ENCODE measurements at places on chromosomes 7 and 10.
A peak's percentile ranks its signal among the peaks of the same experiment; 100 is the strongest.

- DNase-seq, result no peak
Measured at GRCh38 chr10:90218846-90219245, 517.5 kb downstream of the KIF20B start.

DNA sequence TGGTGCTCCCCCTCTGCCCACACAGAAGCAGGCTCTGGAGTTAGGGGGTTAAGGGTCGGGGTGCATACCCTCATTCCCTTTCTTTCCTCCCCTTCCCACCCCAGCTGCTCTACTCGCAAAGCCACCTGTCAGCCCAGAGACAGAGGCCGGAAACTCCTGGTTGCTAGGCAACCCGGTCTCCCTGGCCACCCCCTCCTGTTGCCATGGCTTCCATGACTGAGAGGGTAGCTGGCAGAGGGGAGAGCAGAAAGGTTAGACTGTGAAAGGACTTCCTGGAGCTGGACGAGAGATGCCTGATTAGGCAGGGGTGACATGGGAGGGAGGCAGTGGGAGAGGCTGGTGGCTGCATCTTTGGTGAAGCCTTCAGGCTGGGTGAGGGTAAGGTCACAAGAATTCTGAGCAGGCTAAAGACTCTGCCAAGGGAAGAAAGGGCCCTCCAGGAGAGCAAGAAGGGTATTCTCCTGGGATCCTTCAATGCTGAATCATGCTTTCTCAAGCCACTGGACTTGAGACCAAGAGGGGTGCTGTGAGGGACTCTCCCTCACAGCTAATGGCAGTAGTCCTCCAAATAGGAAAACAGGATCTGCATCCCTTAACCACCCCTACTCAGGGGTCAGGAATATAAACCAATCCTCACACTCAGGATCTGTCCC lies 5.4 kb downstream of the PSD start:
- peak; percentile 21 for DNase-seq

- no peak for DNase-seq
Measured at GRCh38 chr10:34292675-34293074, 522.4 kb downstream of the PARD3 start.

GRCh38 chr10:104299031-104299904 lies 30.3 kb downstream of the GSTO2 start:
- no peak for DNase-seq

DNA sequence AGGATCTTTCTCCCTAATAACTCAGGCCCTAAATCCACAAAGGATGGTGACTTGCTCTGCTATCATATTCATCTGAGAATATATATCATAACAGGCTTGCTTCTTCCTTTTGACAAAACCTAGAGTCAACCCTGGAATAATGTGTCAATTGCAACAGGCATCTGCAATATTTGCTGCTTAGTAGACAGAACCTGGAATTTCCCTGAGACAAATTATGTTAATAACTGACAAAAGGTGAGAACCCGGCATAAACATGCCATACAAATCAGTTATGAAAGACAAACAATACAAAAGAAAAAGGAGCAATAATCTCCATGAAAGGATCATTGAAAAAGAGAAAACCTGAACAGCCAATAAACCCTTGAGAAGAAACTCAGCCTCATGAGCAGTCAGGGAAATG lies 114.5 kb upstream of the CDCA7L start:
- no peak for DNase-seq

GRCh38 chr10:109427411-109427810 lies 495.9 kb downstream of the XPNPEP1 start:
- peak; percentile 2 for DNase-seq

GRCh38 chr7:112886208-112886607 lies 96.0 kb upstream of the TMEM168 start:
- no peak for DNase-seq

GRCh38 chr10:121751191-121751760 lies 153.0 kb upstream of the FGFR2 start:
- DNase-seq, result no peak

DNA sequence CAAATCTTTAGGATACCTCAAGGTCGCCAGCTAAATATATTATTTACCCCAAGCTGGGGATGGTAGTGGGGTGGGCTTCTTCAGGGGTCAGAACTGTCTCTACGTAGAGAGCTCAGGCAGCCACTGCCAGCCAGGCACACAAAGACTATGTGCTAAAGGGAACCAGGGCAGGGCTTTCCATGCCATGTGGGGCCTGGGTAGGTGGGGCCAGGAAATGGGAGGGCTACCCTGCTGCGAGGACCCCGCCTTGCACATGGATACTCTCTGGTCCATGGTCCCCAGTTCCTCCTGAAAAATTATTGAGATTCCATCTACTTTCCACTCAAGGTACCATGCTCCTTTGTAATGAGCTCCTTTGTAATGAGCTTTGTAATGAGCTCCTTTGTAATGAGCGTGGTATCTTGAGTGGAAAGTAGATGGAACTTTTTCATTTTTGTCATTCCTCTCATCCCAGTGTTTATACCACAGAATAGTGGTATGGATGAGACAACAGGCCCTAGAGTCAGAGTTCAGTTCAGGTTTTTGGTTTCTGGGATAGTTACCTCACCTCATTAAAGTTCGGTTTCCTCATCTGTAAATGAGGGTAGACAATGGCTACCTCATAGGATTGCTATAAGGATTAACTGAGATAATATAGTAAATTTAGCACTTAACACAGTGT lies 5.8 kb downstream of the SYNPO2L start:
- DNase-seq, result no peak

- peak; percentile 16 for DNase-seq
Measured at GRCh38 chr10:50554995-50555568, 68.7 kb downstream of the SGMS1 start.

DNA sequence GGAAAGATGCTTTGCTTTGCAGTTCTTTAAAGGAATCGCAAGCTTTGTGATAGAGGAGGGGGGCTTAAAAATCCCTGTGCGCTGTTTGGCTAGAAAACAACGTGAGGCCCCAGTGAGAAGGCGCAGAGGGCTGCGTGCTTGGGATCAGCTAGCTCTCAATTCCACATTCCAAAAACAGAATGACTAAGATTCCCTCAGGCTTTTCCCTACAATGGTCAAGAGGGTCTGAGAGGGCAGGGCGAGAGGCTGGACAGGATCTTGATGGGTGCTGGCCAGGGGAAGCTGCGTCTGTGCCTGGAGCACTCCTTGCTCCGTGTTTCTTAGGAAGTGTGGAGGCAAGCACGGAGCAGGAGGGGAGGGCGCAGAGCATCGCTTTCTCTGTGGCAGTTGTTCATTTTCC lies 72.1 kb upstream of the INHBA start:
- no peak for DNase-seq

DNA sequence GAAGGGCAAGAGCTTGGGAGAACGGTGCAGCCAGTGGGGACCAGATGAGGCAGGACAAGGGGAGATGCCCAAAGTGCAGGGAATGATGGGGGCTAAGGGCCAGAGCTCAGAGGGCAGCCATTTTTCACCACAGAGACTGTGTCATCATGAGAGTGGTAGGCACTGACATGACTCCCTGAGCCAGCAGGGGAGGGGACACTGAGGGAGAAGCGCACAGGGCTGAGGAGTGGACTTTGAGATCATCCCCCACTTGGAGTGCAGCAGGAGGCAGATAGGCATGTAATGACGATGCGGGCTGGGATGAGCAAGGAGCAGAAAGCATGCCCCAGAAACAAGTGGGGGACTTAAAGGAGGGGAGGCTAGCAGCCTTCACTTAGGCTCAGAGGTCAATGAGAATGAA lies 5.2 kb upstream of the SMKR1 start:
- no peak for DNase-seq

- DNase-seq, result no peak
Measured at GRCh38 chr7:116779216-116779615, 83.2 kb upstream of the CAPZA2 start.

GRCh38 chr7:86916277-86916825 lies 143.1 kb downstream of the ELAPOR2 start:
- DNase-seq, result no peak

GRCh38 chr7:47504551-47505311 lies 77.2 kb downstream of the TNS3 start:
- no peak for DNase-seq

- DNase-seq, result no peak
Measured at GRCh38 chr7:2972835-2973161, 70.9 kb downstream of the CARD11 start.

DNA sequence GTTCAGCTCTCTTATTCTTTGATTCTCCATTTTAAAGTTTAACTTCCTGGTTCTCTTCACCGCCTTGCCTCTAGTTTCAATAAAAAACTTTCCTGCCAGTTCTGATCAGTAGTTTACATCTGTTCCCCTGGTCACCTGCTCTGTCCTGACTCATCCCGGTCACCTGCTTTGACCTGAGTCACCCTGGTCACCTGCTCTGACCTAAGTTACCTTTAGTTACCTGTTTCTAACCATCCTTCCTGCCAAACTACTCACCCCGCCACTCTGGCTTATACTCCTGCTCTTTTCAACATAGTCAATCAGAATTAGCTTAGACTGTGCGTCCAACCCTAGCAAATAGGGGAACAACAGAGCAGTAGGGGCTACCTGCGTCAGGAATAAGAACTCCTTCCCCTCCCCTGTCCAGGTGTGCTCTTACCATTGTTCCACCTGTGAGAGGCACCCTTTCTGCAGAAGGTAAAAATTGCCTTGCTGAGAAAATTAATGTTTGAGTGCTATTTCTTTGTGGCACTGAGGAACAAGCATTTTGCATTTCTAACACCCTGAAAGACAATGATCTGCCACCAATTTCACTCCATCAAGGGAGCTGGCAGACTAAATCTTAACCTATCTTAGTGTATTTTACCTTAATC lies 263.6 kb downstream of the DOCK4 start:
- DNase-seq, result no peak

DNA sequence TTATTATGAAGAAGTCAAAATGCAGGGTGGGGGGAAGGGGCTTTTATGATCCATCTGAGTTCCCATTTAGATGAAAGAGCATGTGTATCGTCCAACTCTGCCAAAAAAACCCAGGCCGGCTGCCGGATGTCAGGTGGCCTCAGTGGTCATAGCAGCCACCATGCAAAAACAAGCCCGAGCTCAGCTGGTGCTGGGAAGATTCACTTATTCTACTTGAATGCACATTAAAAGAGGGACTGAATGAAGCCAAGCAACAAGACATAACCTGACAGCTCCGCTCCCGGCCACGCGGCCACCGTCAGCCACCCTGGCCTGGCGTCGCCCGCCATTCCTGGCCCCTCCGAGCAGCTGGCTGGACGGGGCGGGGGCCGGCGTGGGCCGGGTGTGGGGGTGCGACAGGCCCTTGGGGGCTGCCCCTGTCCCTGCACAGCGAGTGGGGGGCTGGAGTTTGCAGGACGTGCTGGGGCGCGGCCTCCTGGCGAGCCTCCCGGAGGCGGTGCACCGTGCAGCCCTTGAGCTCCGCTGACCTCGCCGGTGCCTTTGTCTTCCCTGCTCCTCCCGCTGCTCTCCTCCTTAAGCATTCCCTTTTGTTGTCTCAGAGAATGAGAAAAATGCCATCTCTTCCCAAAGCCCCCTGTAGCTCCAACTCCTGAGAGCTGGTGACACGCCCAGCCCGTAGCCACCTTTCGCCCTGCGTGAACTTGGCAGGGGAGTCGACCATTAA lies 67.8 kb downstream of the EBF3 start:
- peak; percentile 17 for DNase-seq

DNA sequence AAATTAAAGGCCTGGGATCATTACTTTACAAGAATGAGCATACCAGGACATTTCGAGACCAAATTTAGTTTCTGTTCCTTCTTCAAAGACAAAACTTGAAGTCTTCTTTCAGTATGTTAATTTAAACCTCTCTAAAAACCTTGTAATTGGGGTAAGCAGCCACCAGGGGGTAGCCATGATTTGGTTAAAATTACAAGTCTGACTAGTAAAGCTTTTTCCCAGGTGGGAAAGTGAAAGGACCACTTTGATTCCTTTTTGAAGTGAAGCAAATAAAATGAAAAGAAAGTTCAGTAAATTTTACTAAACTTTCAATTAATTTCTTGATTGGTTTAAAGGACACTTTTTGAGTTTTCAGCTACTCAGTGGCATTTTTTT lies 294.3 kb downstream of the BBS9 start:
- DNase-seq, result no peak

DNA sequence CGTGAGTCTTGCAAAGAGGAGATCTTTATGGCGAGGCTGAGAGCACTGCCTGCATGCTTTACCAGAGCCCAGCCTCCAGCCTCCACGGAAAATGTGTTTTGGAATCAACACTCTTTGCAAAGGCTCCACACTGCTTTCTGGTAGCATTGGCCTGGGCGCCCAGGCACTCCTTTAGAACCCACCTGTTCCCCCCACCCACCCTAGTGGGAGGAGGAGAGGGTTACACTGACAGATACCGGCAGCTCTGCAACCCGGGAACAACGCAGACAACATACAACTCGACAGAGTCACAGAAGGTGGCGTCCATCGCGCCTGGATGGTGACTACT lies 5.5 kb upstream of the MNX1 start:
- no peak for DNase-seq

- no peak for DNase-seq
Measured at GRCh38 chr7:137755846-137756651, 90.7 kb downstream of the DGKI start.

DNA sequence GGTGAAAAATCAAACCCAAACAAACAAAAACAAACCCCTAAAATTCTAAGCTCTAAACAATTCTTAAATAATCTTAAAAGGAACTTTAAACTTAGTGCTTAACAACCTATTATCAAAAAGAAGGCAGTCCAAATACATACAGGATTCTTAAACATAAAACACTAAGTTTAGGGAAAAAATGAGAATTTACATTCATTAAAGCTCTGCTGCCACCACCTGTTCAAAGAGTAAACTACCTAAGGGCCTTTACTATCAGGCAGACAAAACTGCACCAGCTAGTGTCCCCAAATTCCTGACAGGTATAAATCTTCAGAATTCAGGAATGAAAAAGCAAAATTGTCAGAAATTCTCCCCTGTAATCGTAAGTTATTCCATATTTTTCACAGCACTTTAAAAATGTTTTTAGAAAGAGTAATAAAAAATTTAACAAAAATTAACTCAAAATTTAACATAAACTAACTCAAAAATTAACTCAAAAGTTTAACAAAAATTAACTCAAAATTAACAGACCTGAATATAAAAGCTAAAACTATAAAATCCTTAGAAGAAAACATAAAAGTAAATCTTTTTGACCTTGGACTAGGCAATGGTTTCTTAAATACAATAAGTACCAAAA lies 55.1 kb downstream of the PDZD8 start:
- peak; percentile 7 for DNase-seq

- no peak for DNase-seq
Measured at GRCh38 chr10:79507440-79508167, 4.7 kb upstream of the EIF5AL1 start.

GRCh38 chr10:122181041-122181732 lies 89.9 kb upstream of the BTBD16 start:
- DNase-seq, result no peak

GRCh38 chr10:25820874-25821273 lies 113.2 kb upstream of the MYO3A start:
- DNase-seq, result no peak

DNA sequence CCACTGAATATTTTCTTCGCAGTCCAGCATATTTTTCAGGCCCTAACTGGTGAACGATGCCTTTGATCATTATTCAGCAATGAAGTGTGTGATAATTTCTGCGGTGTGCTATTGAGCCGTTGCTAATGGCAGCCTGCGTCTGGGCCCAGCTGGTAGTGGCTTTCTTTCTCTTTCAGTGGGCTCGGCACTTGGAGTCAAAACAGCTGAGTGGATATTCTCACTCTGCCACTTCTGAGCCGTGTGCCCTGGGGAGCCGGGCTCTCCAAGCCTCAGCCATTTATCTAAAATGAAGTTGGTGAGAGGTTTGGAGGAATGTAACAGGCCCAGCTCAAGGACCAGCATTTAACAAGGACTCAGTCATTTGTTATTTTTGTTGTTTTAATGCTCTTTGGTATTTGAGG lies 87.5 kb upstream of the IFRD1 start:
- no peak for DNase-seq

GRCh38 chr7:7739204-7740036 lies 21.0 kb upstream of the RPA3 start:
- DNase-seq, result no peak

- DNase-seq, result no peak
Measured at GRCh38 chr7:83739527-83739926, 90.6 kb upstream of the SEMA3E start.
